Cardiac muscle cell (in vitro differentiated cells and primary cell): ENCODE measurements at places on chromosomes 7 and 10. TPM values are rescaled to one million over a fixed set of nuclear protein-coding genes. Genes with fewer than 3 reads are reported as not detected.
A peak's percentile ranks its signal among the peaks of the same experiment; 100 is the strongest.

RAB19 gene
- polyA plus RNA-seq, result 0.37 and 0.39 TPM in 2 replicates

PAPOLB gene
- not detected in 2 replicates for polyA plus RNA-seq

DNA sequence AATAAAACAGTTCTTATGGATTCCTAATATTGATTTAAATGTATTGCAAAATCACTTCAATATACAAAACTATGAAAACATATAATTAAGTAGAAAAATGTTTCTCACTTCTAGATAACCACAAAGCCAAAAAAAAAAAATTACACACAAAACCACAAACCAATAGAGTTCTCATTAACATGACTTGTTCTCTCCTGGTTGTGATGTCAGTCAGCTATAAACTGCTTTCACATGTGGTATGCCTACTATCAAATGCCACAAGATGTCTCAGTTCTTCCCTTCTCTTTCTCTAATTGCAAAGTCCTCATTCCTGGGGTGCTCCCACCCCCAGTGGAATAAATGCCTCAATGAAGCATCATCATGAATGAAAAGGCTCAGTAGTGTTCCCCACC, 16.6 kb downstream of the GNAI1 start:
- peak; percentile 57 for DNase-seq

DNA sequence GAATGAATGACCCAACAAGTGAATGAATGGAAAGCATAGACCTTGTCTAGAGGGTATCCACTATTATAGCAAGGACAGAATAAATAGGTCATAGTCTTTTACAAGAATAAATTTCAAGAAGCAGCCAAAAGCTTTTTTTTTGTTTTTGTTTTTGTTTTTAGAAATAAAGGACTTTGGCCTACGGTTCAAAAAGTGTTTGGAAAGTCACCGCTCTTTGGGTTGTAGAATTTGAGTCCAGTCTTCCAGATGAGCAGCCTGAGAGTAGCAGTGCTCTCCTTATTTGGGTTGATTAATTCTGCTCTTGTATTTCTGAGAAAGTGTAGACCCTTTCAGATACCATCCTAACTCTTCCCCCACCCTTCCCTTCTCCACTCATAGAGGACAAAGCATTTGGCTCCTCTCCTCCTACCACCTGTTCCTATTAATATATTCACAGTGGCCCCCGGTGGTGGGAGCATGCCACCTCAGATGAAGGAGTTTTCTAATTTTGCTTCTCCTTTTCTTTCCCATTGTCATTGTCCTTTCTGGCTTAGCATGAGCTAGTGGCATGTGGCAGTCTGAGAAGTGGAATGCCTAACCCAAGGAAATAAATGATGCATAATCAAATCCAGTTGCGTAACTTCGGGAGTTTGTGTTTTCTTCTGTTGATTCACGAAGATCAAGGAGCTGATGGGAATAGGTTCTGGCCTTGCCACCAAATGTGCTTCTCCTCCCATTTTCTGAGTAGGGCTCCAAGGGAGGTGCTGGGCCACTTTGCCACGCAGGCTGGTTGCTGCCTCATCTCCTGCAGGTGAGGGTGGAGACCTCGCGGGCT, 114.7 kb downstream of the CHN2 start:
- peak; percentile 13 for DNase-seq

ITIH2 gene
- 0.09 TPM in 1 of 2 replicates, not detected in the other for polyA plus RNA-seq
